ENCODE measurements at places on chromosomes 12 and 14. TPM values are rescaled to one million over a fixed set of nuclear protein-coding genes. Genes with fewer than 3 reads are reported as not detected.

DNA sequence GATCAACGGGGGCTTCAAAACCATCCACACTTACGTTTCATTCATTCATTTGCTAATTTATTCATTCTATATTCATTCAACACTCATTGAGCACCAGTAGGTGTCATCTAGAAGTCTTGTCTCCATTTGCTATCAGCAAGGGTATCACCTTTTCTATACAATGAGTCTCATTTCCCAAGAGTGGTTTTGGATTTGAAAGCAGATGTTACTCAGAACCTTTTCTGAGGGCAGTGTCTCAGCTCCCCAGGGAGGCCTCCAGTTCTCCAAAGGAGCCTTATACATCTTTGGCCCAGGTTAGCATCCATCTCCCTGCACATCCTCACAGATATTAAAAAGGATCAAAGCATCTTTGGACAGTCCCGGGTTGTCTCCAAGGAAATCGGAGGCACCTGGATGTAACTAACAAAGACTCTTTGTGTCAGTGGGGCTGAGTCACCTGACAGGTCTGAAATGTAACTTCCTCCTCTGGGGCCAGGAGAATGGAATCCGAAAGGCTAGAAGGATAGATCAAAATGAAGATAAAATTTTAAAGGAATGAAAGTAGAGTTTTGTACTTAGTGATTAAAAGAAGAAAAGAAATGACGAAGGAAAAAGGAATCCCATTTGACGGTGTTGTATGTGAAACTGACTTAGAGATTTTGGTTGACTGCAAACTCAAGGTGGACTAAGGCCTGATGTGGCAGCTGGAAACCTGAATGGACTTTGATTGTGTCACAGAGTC is 103.0 kb downstream of the VCPKMT start:
- no peak for DNase-seq

DNA sequence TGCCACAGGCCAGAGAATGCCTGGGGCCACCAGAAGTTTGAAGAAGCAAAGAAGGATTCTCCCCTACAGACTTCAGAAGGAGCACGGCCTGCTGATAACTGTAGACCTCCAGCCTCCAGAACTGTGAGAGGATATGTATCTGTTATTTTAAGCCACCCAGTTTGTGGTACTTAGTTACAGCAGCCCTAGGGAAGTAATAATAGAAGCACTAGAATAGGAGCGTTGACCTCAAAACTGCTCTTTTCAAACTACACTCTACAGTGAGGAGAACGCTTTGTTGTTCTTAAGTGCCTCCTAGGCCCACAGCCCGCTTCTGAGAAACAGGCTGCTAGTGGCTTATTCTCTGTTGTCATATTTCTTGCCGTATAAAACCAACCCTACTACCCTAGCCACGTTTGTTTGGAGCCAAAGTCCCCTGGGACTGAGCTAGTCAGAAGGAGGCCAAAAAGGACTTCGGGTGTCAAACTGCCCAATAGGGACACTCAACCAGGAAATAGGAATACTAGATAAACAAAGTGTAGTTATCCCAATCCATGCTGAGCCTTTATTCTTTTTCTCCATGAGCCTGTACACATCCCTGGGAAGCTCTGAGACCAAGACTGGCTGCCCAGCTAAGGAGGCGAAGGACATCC is 38.5 kb upstream of the FRS2 start:
- no peak for DNase-seq

- no peak for DNase-seq
Measured at GRCh38 chr14:92471919-92472318, 41.7 kb upstream of the RIN3 start.

GRCh38 chr14:100302616-100303015 is 3.6 kb downstream of the SLC25A29 start:
- no peak for DNase-seq

DNA sequence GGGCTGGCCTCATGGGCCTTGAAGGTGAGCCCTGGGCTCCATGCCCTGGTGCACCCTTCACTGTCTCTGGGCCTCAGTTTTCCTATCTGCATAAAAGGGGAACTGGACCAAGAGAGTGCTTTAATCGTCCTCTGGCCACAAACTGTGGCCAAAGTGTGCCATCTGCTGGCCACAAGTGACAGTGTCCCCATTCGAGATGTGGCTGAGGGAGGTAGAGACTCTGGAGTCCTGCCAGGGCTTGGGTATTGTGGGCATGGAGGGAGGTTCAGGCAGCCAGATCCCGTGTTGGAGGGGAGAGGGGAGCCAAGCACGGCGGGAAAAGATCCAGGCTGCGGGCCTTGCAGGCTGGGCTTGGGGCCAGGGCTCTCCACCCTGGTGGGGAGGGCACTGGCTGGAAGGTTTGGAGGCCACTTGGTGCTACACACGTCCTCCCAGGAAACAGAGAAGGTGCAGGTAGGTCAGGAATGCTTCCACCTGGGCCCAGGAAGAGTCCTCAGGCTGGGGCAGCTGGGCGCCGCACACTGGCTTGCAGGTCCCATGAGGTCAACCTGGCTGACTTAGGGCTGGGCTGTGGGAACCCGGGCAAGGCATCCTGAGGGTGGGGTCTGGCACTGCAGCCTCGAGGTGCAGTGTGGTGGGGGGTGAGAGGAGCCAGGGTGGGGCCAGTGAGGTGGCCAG is 7.3 kb upstream of the KIF26A start:
- DNase-seq, result peak; percentile 60

Gene DCP1B
- total RNA-seq, result 19.5 TPM

Gene ADCY4
- 23.4 TPM for total RNA-seq

DNA sequence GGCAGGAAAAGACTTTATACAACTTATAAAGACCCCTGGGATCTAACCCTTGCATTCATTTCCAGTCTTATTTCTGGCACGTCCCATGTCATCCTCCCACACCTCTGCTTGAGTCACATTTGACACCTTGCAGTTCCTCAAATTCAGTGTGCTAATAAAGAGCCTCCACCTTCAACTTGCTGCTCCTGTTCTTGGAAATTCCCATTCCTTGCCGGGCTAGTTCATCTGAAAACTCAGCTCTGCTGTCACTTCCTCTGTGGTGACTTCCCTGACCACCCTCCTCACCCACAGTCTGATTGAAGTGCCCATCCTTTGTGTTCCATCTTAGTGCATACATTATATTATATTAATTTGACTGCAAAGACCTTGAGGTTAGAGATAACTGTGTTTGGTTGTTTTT is 37.4 kb upstream of the PSMA6 start:
- DNase-seq, result no peak

Gene NANOG
- total RNA-seq, result not detected

Gene GPX2
- total RNA-seq, result 13.1 TPM

DNA sequence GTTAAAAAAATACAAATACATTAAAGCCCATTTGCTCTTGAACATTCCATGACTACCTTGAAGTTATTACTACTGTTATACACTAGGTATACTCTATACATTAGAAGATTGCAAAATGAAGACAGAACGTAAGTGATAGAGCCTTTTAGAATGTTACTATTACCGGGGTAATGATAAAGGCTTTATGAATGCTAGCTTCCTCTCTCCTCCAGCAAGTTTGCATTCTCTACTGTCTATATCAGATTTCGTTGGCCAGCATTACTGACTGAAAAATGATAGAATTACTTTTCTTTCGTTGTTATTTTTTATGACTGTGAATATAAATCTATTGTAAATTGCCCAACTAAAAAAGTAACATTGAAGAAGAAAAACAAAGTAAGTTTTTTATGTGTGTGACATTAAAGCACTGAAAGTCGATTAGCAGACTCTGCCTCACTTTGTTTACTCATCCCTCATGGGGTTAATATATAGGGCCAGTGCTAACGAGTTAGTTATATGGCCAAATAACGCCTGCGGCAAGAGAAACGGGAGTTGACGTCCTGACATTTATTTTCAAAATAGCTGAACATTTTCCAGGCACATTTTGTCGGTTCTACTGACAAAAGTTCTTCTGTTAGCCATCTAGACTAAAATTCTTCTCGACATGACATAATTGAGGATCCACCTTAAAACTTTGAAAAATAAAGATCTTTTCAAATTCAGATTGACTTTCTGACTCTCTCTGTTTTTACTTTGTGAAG is 163.8 kb upstream of the KITLG start:
- no peak for DNase-seq

Gene VAMP1
- 5.4 TPM for total RNA-seq

Gene PSEN1
- 57.1 TPM for total RNA-seq

Gene GPD1
- total RNA-seq, result 60.0 TPM

Gene PZP
- total RNA-seq, result not detected

DNA sequence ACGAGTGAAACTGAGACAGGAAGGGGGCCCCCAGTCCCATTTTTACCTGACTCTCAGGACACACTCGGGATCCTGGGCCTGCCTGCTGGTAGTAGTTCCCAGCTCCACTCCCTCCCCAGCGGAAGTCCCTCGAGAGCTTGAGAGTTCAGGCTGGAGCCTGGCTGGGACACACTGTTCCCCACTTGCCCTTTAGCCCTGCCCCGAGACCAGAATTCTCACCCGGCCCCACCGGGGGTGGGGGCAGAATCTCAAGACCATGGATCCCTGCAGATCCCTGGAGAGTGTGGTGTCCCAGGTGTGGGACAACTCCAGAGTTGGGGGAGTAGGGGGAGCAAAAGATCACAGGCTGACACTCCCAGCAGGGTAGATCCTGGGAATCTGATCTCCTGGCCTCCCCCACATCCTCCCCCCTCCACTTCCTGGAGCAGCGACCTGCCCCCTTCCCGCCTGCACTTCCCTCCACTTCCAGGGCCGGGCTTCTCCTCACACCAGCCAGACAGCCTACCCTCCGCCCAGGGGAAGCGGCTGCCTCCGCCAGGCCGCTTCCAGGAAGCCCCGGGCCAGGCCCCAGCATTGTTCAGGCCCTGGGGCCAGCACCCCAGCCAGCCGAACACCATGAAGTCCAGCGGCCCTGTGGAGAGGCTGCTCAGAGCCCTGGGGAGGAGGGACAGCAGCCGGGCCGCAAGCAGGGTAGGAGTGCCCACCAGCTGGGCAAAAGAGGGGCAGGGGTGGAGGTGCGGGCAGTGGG is at the start of gene TNS2:
Gene TNS2, plus strand, starts transcription at position 495 of the 748 bp plus-strand sequence. Its CDS starts 121 bp downstream, at position 616.
- peak; percentile 93 for DNase-seq

DNA sequence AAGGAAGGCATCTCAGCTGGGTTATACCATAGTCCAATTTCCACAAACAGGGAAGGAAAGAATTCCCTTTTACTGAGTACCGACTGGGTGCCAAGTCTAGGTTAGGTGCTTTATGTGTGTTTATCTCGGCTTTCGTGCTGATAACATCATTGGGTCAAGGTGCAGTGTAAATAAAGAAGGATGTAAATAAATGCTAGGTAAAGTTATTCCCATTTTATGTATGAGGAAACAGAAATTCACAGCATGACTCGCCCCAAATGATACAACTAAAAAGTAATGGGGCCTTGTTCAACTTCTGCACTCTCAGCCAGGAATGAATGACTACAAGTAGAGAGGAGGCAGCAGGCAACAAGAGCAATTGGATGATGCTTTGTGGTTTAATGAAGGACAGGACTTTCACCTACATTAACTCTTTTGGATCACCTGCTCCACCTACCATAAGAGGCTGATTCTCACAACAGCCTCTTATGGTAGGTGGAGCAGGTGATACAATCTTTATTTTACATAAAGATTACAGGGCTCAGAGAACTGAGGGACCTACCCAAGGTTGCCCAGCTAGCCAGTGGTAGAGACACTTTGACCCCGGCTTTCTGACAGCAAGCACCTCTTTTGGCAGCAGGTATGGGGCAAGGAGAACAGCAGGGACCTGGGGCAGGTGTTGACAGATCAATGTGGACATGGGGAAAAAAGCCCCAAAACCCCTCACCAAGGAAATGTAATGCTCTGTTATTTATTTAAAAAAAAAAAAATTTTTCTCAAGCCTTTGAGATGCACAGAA is 213.4 kb upstream of the NUDT4 start:
- DNase-seq, result no peak

GRCh38 chr12:24752763-24753462 is 196.0 kb downstream of the BCAT1 start:
- DNase-seq, result no peak

- DNase-seq, result no peak
Measured at GRCh38 chr12:68794653-68795251, 13.2 kb upstream of the MDM2 start.

DNA sequence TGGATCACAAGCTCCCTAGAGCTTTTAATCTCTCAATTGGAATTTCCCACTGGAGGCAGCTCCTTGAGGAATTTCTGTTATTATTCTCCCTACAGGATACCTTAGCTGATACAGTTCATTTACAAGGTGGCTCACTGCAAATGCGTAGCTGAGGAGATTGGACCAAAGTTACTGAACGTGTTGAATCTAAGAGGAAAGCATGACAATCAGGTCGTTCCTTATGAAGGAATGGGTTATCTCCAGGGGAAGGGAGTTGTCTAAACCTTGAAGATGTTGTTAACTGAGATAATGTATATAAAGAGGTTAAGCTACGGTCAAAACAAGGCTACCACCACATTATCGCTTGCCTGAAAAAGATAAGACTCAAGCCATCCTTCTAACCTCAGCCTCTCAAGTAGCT is 105.8 kb upstream of the TBX3 start:
- DNase-seq, result no peak

- no peak for DNase-seq
Measured at GRCh38 chr12:107522692-107523477, 162.7 kb upstream of the PWP1 start.

DNA sequence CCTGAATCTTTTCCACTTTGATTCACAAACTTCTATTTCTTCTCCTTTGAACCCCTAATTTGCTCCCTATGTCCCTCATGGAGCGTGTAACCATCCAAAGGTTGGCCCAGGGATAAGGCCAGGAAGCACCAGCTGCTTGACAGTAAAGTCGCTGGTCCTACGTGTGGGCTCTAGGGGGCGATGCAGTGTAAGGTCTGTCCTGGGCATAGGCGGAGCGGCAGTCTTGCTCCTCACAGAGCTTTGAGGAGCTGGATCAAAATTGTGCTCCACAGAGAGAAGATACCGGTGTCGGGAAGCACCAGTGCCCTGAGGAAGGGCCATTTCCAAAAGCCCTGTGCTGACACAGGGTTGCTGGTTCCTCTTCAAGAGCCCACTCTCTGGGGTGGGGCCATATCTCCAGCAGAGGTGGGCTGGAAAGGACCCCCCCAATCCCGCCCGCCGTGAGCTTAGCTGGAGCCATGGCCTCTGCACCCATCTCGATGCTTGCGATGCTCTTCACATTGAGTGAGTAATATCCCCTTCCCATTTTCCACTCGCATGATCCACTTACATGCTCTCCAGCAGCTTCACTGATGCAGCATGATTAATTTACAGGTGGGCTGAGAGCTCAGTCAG is 49.9 kb upstream of the OR4E1 start:
- no peak for DNase-seq

Gene A2M
- total RNA-seq, result 51.6 TPM

- no peak for DNase-seq
Measured at GRCh38 chr14:51789596-51789995, 70.8 kb upstream of the GNG2 start.

- no peak for DNase-seq
Measured at GRCh38 chr12:111088409-111088808, 168.0 kb upstream of the MYL2 start.

Gene TEX52
- total RNA-seq, result not detected
